ENCODE measurements at places on chromosomes 12 and 14. TPM values are rescaled to one million over a fixed set of nuclear protein-coding genes. Genes with fewer than 3 reads are reported as not detected.

The SLC2A14 gene
- total RNA-seq: 95.3 TPM

The TPPP2 gene
- 4.6 TPM for total RNA-seq

The CLEC1A gene
- total RNA-seq: 0.70 TPM

The PAH gene
- total RNA-seq: 1,162 TPM

The TAS2R8 gene
- total RNA-seq: not detected

The VDR gene
- 0.28 TPM for total RNA-seq

The SLC4A8 gene
- 0.35 TPM for total RNA-seq

The PMEL gene
- total RNA-seq: 5.4 TPM

The GPR65 gene
- 0.78 TPM for total RNA-seq

The PIWIL1 gene
- total RNA-seq: not detected

The SLC35F4 gene
- total RNA-seq: not detected

The JAG2 gene
- total RNA-seq: 1.3 TPM

The CCDC88C gene
- total RNA-seq: 4.1 TPM

The EML1 gene
- total RNA-seq: 5.1 TPM

The LRR1 gene
- total RNA-seq: 4.8 TPM

The TSPAN19 gene
- not detected for total RNA-seq

The STXBP6 gene
- total RNA-seq: 0.98 TPM

The EID3 gene
- 1.4 TPM for total RNA-seq

The VRTN gene
- total RNA-seq: 0.08 TPM

The TRPV4 gene
- total RNA-seq: 6.7 TPM

The SOAT2 gene
- 0.25 TPM for total RNA-seq

The PTPRB gene
- 14.6 TPM for total RNA-seq

The BCL11B gene
- 0.43 TPM for total RNA-seq

The SRGAP1 gene
- total RNA-seq: 1.1 TPM

The DEGS2 gene
- 0.93 TPM for total RNA-seq

The KRT85 gene
- total RNA-seq: not detected

The OR6C4 gene
- total RNA-seq: not detected

The SDSL gene
- 93.0 TPM for total RNA-seq

The SP1 gene
- total RNA-seq: 24.5 TPM

The B3GNT4 gene
- not detected for total RNA-seq

The PRR4 gene
- 0.48 TPM for total RNA-seq

The CLEC2B gene
- 1.4 TPM for total RNA-seq

The AQP6 gene
- 0.28 TPM for total RNA-seq

The HPD gene
- 1,410 TPM for total RNA-seq

The PCED1B gene
- 1.2 TPM for total RNA-seq

The SPX gene
- 0.23 TPM for total RNA-seq

The TEAD4 gene
- total RNA-seq: 1.6 TPM

The RD3L gene
- not detected for total RNA-seq

The RGS6 gene
- not detected for total RNA-seq

The RNASE4 gene
- 152 TPM for total RNA-seq

The CMKLR1 gene
- 3.8 TPM for total RNA-seq

The ZDHHC22 gene
- total RNA-seq: not detected

The GARIN6 gene
- total RNA-seq: not detected

The CLEC4E gene
- 0.63 TPM for total RNA-seq

The TMPRSS12 gene
- total RNA-seq: not detected

The SRRM4 gene
- total RNA-seq: not detected

The SLC5A8 gene
- total RNA-seq: not detected

The GPR162 gene
- total RNA-seq: 1.3 TPM

The OASL gene
- total RNA-seq: 2.5 TPM

The DHH gene
- not detected for total RNA-seq

The VTI1B gene
- 58.9 TPM for total RNA-seq

The GLS2 gene
- 251 TPM for total RNA-seq

The LRTM2 gene
- not detected for total RNA-seq

The KRT6B gene
- total RNA-seq: not detected

Measured in left lobe of liver (tissue), 2 donors.